Fibroblast of the aortic adventitia (primary cell): ENCODE measurements at places on chromosomes 12 and 14.

DNA sequence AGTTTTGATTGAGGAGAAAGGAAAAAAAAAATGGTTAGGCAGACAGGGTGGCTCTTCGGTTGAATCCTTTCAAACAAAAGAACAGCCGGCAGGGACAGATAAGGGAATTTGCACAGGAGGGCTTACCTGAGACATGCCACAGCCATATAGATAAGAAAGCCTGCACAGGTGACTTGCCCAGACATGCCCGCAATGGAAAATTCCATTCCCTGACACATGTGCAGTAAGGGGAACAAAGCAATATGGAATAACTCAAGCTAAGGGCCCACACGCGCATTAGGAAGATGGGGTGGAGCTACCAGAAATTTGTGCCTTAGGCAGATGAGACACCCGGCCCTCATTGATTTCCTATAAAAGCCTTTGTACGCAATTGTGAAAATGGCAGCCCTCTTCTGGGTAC is 86.7 kb downstream of the TMEM260 start:
- DNase-seq = no peak

- DNase-seq = no peak
Measured at GRCh38 chr14:94395888-94396574, 7.6 kb upstream of the SERPINA1 start.

DNA sequence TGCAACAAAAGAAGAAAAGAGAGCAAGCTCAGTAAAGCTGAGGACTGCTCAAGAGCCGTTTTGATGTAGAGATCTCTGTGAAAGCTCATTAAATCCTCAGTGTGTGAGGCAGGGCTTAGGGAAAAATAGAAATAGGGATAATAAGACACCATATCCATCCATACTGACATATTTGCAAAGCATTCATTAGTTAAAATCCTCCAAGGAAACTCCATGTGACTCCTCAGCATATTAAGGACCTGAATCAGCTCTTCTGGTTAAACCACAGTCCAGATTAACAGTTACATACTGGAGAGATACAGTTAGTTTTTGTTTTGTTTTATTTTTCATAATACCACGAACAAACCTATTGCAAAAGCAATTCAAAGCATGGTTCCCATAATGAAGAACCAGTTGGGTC is 288.2 kb downstream of the PAWR start:
- peak; percentile 33 for DNase-seq

- no peak for DNase-seq
Measured at GRCh38 chr14:86022031-86022629, 492.2 kb downstream of the FLRT2 start.

DNA sequence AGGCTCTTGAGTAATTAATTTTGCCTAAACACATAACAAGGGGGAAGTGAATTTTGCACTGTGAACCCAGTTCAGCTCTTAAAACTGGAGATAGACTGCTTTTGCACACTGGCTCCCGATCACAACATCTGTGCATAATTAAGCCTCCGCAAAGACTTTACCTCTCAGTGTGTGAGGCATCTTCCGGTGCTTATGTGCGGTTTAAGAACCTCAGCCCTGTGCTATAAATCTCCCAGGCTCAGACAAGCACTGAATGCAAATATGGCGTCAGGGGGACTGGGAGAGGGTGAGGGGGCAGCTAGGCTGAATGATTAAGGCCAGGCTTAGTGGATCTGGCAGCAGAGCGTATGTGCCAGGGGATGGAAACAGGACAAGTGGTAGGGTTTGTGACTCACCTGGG is 103.3 kb downstream of the ADCK1 start:
- no peak for DNase-seq

DNA sequence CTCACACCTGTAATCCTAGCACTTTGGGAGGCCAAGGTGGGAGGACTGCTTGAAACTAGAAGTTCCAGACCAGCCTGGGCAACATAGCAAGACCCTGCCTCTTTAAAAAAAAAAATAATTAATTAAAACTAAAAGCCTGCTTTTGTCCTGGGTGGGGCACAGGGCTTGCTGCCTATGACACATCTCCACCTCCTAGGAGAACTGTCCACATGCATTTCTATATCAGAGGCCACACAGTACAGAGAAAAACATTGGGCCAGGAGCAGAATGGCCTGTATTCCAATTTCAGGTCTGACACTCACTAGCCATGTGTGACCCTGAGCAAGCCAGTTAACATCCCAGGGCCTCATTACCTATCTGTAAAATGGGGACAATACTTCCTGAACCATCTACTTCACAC is 31.9 kb downstream of the CCDC88C start:
- DNase-seq = no peak

- DNase-seq = no peak
Measured at GRCh38 chr14:87837296-87837695, 155.7 kb downstream of the GALC start.

DNA sequence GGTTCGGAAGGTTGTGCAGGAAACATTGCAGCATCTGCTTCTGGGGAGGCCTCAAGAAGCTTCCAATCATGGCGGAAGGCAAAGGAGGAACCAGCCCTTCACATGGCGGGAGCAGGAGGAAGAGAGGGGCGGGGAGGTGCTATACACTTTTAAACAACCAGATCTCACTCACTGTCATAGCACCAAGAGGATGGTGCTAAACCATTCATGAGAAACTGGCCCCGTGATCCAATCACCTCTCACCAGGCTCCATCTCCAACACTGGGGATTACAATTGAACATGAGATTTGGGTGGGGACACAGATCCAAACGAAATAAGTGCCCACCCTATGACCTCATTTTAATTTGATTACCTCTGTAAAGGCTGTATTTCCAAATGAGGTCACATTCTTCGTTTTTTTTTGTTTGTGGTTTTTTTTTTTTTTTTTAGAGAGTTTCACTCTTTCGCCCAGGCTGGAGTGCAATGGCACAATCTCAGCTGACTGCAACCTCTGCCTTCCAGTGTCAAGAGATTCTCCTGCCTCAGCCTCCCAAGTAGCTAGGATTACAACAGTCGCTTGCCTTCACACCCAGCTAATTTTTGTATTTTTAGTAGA is 11.4 kb upstream of the ORAI1 start:
- no peak for DNase-seq

- no peak for DNase-seq
Measured at GRCh38 chr12:124218243-124218560, 76.7 kb upstream of the RFLNA start.

- DNase-seq = peak; percentile 87
Measured at GRCh38 chr14:61837336-61838229, 75.4 kb downstream of the SNAPC1 start.

DNA sequence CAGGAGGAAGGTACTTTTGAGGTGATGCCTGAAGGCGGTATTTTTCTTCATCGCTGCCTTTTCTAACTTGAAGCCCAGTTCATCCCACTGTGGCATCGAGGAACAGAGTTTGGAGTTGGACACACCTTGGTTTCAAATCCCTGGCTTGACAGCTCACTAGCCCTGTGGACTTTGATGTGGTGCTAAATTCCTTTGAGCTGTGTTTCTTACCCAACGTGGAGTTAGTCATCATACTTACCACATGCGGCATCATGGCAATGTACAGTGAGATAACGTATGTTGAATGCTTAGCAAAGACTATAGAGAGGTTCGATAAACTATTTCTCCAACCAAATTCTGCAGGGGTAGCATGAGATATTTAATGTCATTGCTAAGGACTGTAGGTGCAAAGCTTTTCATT is 3.4 kb downstream of the PLEKHG3 start:
- DNase-seq = peak; percentile 72

GRCh38 chr12:30088259-30088995 is 304.7 kb upstream of the TMTC1 start:
- no peak for DNase-seq

GRCh38 chr12:109741286-109741969 is 27.8 kb downstream of the FAM222A start:
- no peak for DNase-seq

DNA sequence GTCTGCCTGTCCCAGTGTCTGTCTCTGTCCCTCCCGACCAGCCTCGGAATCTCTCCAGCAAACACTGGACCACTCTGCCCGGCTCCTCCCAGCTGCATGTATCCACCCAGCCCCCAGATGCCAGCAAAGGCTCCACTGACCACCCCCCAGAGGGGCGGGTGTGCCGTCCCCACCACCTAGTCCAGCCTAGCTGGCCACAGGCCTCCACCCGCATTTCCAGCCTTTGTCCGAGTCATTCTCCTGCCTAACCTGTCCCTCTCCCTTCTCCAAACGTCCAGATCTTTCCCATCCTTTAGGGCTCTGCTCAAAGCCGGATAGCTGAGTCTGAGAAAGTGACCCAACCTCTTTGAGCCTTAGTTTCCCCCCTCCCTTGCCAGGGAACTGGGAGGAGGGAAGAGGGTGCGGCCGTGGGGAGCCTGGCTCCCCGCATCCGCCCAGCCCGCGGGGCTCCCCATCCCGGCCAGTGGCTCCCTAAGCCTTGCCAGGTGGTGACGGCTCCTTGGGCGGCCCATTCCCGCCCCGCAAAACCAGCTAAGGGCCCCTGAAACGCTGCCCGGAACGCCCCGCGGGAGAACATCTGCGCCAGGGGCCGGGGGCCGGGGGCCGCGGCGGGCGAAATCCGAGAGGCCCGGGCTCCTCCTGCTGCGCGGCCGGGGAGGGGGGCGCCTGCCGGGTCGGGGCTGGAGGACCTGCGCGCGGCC is 34.6 kb upstream of the ANKRD9 start:
- no peak for DNase-seq

GRCh38 chr12:8905546-8905945 is 8.8 kb upstream of the PHC1 start:
- no peak for DNase-seq

DNA sequence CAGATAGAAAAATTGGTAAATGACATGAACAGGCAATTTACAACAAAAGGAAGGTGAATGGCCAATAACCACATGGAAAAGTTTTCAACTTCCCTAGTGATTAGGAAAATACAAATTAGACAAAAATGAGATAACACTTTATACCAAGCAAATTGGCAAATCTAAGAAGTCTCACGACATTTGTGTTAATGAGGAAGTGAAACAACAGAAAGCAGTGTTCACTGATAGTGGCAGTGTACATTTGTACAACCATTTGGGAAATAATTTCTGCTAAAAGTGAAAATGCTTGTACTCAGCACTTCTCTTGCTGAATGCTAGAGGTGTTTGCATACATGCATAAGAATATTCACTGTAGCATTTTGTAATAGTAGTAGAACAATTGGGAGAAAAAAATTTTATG is 126.6 kb downstream of the LLPH start:
- no peak for DNase-seq

DNA sequence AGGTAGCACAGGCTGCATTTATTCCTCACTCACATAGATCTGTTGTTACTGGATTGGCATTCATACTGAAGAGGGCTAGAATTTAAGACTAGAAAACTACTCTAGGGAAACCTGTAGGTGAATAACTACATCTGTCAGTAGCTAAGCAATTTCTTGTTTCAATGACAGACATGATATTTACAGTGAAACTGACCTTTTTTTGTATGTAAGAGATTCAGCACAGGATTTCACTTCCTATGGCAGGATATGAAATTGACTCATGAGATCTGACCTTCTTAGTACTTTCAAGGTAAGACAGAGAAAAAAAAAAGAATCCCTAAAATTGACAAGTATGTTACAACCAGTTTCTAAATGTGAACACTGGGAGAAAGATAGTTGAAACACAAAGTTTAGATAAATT is 189.8 kb upstream of the SLC16A7 start:
- DNase-seq = no peak

GRCh38 chr12:103422328-103422727 is 73.4 kb downstream of the C12orf42 start:
- no peak for DNase-seq

GRCh38 chr14:22097072-22097471 is 423.5 kb upstream of the OR4E1 start:
- DNase-seq = no peak

GRCh38 chr12:111178181-111179081 is 190.5 kb downstream of the PHETA1 start:
- peak; percentile 16 for DNase-seq

DNA sequence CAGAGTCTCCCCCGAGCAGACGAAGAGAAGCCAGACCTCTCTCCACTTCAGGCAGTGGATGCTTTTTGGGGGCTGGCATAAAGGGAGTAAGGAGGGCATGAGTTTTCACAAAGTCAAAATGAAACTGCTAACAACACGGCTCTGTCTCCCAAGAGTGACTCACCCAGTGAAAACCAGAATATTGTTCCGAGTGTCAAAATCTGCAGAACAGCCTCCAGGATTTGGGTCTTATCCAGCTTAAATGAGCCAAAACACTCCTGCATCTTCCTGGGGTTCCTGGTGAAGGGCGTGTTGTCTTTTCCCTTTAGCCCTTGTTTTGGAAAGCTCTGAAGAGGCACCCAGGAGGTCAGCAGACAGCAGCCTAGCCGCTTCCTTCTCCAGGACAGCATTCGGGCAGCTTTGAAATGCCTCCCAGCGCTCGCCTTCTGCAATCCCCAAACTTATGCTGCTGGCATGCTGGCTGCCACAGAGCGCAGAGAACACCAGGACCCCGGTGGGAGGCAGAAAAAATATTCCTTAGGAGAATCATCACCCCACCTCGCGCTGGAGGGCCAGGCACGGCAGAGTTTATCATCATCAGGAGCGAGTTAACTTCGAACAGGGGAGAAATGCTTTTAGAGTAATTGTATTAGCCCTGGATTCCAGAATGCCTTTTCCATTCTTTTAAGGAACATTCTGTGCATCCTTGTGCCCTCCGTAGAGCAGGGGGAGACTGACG is 117.7 kb upstream of the NCOR2 start:
- DNase-seq = peak; percentile 93

- no peak for DNase-seq
Measured at GRCh38 chr12:98401427-98401826, 114.0 kb upstream of the TMPO start.

DNA sequence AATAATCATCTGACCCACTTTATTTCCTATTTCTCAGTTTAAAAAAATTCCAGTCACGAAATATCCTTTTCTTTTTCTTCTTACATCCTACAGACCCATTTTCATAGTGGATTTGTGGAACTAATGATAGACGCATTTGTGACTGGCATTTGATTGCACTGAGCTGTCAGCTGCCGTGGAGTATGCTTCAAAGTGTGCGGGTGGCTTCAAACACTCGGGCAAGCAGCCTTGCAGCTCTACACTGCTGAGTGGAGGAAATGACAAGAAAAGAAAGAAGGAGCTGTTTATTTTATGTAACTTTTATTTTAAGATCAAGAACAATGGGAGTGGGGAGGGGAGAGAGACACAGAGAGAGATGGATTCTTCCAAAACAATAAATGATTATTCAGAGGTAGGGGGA is 112.8 kb upstream of the NAP1L1 start:
- no peak for DNase-seq
